ENCODE measurements at places on chromosomes 2 and 18.

DNA sequence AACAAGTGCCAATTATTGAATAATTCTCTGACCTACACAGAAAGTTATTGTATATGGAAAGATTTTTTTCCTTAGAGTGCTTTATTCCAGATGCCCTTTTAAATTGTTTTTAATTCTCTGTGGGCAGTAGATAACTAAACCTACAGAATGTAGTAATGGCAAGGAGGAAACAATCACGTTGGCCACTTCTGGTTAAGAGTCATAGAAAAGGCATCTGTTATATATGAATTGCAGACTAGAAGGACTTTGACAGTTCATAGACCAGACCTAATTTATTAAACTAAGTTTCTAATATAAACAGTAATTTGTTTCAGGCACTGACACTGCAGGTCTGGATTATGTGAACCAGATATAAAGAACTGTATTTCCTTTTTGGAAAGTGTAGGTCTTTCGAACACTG is 607.5 kb downstream of the PLCL1 start:
- DNase-seq = no peak

- DNase-seq = no peak
These were observed 36.0 kb downstream of the SLC66A2 start for GRCh38 chr18:79915161-79916127.

DNA sequence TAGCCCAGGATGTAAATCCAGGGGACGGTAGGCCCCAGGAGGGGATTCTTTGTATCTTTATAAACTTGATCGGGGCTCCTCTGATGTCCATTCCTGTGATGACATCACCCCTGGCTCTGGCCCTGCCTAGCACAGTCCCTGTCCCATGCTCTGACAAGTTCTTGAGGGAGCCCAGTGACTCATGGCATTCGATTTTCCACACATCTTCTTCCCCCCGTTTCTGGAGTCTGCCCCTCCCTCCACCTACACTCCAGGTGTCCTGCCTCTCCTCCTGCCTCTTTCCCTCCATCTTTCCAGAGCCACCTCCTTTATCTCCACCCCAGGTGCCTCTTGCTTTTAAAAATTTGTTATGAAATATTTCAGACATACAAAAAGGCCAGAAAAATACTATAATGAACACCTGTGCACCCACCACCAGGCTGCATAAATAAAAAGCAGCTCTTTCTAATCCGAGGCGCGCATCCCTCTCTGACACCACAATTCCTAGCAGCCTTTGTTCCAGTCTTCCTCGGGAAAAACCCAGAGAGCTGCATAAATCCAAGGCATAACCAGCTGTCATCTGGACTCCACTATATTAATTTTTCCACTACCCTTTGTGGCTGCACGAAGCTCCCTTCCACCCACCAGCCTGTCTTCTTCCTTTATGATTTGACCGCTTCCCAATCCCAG is 207.7 kb downstream of the ZBTB7C start:
- no peak for DNase-seq

- DNase-seq = no peak
These were observed 144.8 kb upstream of the MAP3K20 start for GRCh38 chr2:172930871-172931255.

GRCh38 chr2:226031647-226032501 is 632.4 kb downstream of the NYAP2 start:
- DNase-seq = no peak

- DNase-seq = no peak
These were observed 10.6 kb upstream of the TMEM131 start for GRCh38 chr2:98006378-98006777.

- no peak for DNase-seq
These were observed 569.8 kb downstream of the ARHGAP15 start for GRCh38 chr2:143698888-143699570.

DNA sequence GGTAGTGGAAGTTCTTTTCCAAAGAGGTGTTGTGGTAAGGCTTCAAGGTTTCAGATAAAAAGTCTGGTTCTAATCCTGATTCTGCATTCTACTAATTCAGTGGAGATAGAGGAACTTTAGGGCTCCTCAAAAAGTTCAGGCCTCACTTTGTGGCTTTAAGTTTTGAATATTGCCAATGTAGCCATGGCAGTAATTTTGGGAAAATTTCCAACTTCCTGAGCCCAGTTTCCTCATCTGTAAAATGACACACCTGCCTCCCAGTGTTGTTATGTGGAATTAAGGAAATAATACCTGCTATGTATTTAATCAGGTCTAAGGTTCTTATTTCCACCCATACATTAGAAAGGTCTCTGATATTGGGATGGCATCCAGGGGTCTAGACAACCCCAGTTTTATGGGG is 147.6 kb upstream of the ITGA6 start:
- no peak for DNase-seq

DNA sequence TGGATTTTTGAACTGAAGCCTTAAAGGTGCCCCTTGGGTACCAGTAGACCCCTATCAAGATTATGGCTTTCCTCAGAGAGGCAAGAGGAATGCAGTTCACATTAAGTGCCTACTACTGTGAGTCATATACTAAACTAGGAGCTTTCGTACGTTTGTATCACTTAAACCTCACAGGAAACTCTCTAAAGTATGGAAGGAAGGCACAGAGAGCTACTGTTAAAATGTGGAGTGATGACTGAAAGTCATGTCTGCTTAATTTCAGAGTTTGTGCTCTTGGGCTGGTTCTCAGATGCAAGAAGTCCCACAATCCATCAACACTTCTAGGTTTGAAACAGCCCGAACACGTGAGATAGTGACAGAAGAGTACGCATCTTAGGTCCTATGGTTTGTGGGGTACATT is 4.7 kb downstream of the PLCL1 start:
- no peak for DNase-seq

DNA sequence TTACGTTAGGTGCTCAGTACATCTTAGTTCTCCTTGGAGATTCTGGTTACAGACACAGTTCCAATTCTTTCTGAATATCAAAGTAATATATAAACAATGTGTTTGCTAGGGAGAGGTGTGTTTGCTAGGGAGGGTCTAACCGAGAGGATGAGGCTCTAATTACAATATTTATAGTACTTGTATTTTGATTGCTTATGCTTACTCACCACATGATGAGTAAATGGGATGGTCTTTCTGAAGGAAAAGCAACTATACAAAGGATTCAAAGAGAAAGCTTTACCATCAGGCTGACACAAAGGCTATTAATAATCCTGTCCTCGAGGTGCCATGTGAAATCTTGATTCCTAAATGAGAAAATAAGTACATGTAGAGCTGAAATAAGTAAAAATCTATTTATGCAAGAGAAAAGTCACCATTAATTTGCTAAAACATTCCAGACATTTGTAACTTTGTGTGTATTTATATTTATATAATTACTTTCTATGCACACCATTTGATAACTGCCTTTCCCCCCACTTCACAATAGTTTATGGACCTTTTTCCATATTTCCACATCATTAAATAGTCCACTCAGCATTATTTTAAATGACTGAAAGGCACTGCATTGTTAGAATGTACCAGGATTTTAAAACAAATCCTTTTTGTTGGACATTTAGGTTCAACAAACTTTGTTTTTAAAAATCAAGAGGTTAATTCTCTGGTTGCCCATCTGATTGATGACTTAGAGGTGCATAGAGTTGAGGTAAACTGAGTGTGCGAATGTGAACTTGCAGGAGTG is 94.5 kb upstream of the FN1 start:
- no peak for DNase-seq

GRCh38 chr2:1543776-1544477 is 130.7 kb downstream of the TPO start:
- DNase-seq = no peak

DNA sequence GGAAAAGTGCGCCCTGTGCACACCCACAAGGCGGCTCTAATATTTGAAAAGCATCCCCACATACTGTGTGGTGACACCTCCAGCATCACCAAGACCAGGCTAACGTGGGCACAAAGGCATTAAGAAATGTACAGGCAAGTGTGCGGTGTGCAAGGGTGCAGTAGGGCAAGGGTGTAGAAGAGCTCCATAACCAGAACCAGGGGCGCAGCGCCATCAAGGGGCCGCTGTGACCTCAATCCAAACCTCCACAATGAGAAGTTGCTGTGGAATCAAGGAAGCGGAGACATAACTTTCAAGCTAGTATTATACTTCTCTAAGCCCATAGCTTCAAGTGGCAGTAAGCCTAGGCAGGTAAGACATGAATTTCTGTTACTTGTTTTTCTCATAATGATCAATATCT is 13.0 kb downstream of the L3MBTL4 start:
- no peak for DNase-seq

GRCh38 chr2:169091761-169092519 is 22.6 kb downstream of the DHRS9 start:
- no peak for DNase-seq

DNA sequence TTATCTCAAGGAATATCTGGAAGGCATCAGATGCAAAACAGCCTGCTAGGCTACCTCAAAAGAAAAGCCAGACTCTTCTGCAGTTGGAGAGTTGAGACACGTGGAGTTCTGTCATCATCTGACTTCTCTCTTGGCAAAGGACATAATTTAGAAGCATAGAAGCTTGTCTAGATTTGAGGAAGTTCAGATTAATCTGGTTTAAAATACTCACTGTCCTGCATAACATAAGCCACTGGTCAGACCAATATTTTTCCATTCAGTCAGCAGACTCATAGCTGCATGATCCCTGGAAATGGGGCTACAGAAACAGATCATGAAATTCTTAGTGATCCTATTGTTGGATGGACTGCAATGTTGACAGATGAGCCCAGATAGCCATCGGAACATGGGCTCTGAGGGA is 349.0 kb downstream of the TXNL1 start:
- no peak for DNase-seq

DNA sequence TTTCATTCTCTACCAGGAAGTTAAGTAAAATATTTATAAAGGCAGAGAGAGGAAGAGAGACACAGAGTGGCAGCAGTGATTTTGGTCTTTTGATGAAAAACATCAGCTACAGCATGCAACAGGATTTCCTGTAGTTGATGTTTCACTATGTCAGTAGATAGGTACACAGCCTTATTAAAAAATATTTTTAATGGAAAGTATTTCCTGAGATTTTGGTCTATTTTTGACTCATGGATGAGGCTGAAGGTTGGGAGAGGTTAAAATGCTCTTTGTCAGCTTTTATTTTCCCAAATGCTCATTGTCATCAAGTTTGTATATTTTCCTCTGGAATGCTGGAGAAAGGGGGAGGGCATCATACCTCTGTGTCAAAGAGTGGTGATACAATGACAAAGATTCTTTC is 1112.5 kb downstream of the CBLN2 start:
- no peak for DNase-seq

GRCh38 chr2:45195916-45196315 is 186.7 kb upstream of the SIX2 start:
- no peak for DNase-seq

GRCh38 chr2:17461087-17461475 is 57.2 kb downstream of the RAD51AP2 start:
- DNase-seq = no peak

DNA sequence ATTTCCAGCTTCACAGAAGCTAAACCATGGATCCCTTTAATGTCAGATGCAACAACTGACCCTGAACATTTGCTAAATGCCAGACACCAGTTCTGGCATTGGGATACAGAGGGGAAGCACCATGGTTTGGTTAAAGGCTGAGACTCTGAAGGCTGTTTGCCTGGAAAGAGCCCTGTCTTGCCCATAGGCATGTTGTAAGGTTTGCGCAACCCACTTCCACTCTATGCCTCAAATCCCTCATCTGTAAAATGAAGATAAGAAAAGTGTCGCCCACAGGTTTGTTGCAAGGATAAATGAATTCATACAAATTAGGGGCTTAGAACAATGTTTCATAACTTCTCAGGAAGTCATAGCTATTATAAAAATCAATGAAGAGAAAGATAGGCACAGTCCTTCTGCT is 380.9 kb upstream of the GYPC start:
- no peak for DNase-seq

DNA sequence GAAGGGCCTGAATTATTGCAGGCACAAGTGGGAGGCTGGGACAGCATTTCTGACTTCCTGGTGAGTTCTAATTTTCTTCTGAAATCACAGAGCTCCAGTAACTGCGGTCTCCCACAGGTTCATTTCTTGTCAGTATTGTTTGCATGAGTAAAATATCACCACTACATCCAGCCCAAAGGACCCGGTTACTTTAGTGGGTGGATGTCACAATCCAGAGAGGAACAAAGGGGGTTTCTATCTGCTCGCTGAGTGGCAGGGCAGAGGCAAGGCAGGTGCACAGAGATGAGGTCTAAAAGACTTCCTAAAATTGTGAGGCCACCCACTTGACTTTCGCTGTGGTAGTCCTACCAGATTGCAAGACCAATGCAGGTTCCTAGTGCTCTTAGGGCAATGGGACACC is 800.4 kb upstream of the ID2 start:
- no peak for DNase-seq
